ENCODE measurements at places on chromosomes 4 and X.

DNA sequence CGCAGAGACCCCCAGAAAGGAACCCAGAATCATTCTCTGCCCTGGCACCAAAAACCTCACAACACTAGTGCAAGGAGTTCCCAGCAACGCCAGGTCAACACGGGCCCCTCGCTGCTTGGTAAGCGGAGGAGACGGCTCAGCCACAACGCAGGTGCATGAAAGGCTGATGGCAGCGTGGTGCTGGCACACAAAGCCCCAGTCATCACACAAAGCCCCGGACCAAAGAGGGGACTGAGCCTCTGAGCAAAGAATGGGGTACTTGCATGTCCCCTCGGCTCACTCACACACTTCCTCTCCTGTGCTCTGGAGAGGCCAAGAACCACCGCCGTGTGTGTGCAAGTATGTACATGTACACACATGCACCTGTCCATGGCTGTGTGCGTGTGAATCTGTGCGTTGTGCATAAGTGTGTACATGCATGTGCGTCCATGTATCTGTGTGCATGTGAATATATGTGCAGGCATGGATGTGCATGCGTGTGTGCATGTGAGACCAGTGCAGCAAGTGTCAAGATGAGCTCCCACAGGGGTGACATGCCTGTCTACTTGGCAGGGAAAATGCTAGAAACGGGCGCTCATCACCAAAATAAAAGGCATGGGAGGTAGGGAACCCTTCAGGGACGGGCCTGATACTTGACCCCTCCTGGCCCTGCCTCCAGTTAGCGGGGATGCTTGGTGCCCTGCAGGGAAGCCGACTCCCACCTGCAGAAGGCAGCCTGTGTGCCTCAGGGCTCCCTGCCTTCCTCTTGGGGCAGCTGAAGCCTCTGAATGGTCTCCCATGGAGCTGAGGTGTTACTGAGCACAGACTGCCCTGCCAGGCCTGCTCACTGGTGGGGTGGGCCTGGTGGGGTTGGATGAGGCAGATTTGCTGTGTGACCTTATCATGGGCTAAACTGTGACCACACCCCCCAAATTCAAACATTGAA lies 60.4 kb downstream of the ZFYVE28 start:
- DNase-seq: no peak

- no peak for DNase-seq
Measured at GRCh38 chrX:130829526-130830515, 73.2 kb downstream of the ENOX2 start.

- no peak for DNase-seq
Measured at GRCh38 chr4:170723171-170723570, 633.4 kb upstream of the AADAT start.

GRCh38 chr4:40423735-40424134 lies 88.6 kb downstream of the CHRNA9 start:
- DNase-seq: no peak

DNA sequence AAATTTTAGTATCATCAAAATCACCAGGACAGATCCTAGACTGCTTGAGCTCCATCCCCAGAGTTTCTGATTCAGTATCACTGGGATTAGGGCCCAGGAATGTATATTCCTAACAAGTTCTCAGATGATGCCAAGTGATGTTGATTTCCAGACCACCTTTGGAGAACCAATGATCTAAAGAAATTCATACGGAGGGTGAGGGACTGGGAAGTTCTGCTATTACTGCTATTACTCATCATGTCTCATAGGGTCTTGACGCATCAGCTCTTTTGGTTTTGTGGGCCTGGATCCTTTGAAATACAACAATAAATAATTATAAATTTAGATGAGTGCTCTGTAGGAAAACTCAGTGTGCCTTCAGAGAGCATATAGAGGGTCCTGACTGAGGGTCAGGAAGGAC lies 59.8 kb upstream of the LGI2 start:
- no peak for DNase-seq

- DNase-seq: no peak
Measured at GRCh38 chr4:176090115-176090514, 24.5 kb downstream of the WDR17 start.

- DNase-seq: no peak
Measured at GRCh38 chrX:154749856-154750255, 1.0 kb downstream of the GAB3 start.

- no peak for DNase-seq
Measured at GRCh38 chrX:95678679-95679078, 1006.0 kb upstream of the DIAPH2 start.

- DNase-seq: no peak
Measured at GRCh38 chr4:38178392-38178995, 218.3 kb downstream of the PTTG2 start.

- DNase-seq: no peak
Measured at GRCh38 chr4:119337010-119337409, 15.1 kb upstream of the FABP2 start.

DNA sequence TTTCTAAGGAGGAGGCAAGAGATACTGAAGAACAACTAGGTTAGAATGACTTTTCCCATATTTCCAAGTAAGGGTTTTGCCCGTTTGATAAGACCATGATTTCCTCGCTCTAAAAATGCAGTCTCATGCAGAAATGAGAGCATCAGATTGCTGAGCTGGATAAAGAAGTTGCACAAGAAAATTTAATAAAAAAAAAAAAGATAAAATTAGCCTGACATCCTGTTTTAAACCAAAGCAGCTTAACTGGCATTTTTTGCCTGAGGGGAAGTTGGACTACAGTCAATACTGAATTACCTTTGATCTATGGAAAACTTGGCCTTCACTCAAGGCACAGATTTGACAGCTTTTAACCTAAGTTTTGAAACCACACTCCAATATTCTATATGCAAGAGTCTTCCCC lies 208.4 kb downstream of the GASK1B start:
- DNase-seq: no peak

DNA sequence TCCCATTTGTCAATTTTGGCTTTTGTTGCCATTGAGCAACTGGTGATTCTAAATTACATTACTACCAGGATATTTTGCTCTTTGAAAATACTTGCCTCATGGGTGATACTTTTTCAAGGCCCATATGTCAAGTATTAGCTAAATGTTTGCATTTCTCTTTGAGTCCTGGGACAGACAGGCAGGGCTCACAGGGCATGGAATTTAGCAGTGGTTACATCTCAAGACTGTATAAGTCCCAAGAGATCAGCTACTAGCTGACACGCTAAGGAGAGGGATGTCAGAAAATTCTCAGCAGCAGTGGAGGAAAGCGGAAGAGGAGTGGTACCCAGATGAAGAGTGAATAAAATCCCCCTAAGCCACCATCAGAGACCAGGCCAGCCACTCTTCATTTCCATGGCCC lies 224.9 kb downstream of the FRMPD4 start:
- no peak for DNase-seq

- no peak for DNase-seq
Measured at GRCh38 chr4:113290666-113291065, 241.2 kb downstream of the ANK2 start.

DNA sequence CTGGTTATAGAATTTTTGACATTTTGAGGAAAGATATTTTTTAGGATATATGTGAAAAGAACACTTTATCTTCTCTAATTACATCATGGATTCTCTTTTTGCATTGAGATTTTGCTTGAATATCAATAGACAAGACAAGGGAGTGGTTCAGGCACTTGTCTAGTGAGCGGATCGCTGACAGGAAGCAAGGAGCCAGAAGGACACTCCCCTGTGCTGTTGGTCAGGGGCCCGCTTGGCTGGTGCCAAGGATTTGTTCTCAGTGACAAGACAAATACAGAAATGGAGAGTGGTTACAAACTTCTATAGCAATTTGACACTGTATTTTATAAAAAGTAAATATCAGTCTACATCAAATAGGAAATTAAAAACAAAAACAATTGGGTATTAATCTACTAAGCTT lies 60.0 kb downstream of the SLC9B1 start:
- DNase-seq: no peak

DNA sequence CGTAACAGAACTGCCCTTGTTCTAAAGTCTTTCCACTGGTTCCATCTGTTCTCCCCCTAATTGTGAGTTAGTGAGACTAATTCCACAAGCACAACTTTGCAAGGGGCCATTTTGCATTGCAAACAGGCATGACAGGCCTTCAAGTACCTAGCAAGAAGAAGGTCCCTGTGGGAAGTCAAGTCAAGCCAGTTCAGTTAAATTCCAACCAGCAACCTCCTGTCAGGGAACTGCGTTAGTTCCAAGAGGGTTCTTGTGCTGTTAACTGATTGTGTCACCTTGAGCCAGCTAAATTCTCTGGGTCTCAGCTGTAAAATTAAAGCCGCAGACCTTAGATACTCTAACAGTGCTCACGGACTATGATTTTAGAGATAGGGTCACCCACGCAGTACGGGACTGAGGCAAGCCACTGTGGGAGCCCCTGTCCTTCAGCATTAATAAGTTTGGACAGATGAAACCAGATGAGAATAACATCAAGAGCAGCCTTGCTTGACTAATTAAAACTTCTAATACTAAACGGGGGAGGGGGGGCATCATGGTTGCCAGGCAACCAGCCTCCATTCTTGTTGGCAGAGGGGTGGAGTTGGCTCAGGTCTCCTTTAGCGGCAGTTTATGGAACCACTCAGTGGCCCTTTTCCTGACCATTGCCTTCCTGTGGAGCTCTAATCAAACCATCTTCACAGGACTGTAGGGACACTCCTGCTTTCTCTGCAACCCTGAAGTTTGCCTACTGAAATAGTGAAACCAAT lies 24.1 kb upstream of the TMEM150C start:
- DNase-seq: no peak

DNA sequence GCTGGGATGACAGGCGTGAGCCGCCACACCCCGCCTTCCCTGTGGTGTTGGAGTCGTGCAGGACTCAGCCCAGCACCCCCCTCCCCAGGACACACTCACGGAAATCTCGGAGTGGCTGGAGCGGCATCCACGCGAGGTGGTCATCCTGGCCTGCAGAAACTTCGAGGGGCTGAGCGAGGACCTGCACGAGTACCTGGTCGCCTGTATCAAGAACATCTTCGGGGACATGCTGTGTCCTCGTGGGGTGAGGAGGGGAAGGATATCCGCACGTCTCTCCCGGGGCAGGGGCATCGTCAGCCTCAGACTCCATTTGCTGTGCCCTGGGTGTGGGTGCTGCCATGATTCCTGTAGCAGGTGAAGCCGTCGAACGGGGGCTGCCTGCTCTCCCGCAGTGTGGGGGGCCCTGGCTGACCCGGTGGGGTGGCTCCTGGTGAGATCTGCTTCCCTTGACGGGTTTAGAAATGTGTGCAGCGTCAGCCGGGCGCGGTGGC lies 10.3 kb downstream of the PLCXD1 start:
- no peak for DNase-seq

DNA sequence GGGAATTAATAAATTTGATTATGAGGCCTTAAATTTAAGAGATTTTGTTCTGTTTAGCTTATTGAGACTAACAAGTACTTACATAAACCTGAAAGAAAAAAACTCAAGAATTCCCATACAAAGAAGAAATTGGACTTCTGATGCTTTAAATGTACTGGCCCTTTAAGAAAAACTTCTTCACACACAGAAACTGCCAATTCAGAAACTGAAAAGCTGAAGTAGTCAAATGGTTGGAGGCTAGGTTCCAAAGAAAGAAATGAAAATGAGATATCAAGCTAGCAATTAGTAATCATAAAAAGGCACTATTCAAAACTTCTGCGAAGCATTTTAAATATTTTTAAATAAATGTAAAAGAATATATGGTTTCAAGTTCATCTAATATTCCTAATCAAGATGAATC lies 151.3 kb downstream of the THOC2 start:
- no peak for DNase-seq

GRCh38 chrX:31165241-31166035 lies 93.6 kb upstream of the FTHL17 start:
- DNase-seq: no peak

- no peak for DNase-seq
Measured at GRCh38 chr4:53189011-53189410, 176.8 kb downstream of the SCFD2 start.

- no peak for DNase-seq
Measured at GRCh38 chr4:104465201-104465600, 29.5 kb downstream of the CXXC4 start.

GRCh38 chrX:30627818-30628652 lies 25.2 kb upstream of the GK start:
- DNase-seq: no peak

GRCh38 chr4:1316537-1317168 lies 27.0 kb downstream of the MAEA start:
- no peak for DNase-seq

DNA sequence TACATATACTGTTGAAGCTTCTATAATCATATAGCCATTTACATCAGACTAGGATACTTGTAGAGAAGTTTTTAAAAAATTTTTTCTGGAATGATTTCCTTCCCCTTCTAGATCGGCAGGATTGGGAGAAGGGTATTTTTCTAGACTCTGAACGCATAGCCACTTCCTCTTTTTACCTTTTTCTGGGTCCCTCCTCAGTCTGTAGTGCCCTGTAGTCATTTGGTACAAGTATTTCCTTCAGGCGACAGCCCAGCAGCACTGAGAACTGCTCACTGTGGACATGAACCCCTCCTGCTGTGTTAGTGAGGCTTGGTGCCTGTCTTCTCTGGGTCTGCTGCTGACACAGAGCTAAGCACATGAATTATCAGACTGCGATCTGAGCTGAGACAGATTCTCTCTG lies 255.4 kb downstream of the ARHGAP10 start:
- no peak for DNase-seq

- no peak for DNase-seq
Measured at GRCh38 chrX:135087867-135088266, 32.5 kb downstream of the ETDB start.

DNA sequence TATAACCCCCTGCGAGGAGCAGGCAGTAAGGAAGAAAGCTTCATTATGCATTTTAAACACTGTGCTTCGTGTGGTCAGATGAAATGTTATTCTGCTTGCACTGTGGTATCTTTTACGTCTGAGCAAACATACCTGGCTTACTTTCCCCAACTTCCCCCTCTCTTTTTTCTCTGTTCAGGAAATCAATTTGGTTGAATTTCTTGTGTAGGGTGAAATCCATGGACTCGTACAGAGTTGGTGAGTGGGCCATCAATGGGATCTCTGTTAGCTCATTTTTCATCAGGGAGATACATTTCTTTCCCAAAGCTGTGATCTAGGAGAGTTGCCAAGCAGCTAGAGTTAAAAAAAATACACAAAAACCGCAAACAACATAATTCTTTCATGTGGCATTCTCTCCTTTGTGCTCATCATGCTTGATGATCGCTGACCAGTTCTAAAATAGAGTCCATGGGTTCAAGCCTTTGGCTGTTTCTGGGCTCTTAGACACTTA lies 98.5 kb downstream of the FRAS1 start:
- DNase-seq: no peak

GRCh38 chr4:148514581-148514980 lies 72.4 kb upstream of the NR3C2 start:
- no peak for DNase-seq

GRCh38 chr4:4289597-4289940 lies 385 bp downstream of the LYAR start:
- no peak for DNase-seq

DNA sequence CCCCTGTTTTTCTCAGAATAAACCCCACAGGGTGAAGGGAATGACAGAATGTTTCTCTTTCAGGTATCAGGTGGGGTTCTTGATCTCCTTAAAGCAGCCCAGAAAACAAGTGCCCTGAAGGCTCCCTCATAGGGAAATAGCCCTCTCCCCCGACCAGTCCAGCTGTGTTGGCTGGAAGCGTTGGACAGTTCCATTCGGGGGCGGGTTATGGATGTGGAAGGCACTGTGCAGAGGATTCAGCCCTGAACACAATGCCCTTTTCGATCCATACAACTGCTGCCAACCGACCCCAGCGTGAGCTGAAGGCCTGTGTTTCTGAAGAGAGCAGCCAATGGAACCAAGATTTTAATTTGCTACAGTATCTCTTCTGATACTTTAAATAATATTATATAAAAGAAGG lies 41.5 kb downstream of the SEL1L3 start:
- DNase-seq: no peak

GRCh38 chr4:175646802-175647201 lies 165.3 kb downstream of the GPM6A start:
- no peak for DNase-seq

- DNase-seq: no peak
Measured at GRCh38 chr4:16070203-16070602, 13.6 kb downstream of the PROM1 start.
